ENCODE measurements at places on chromosomes 6 and 20.

DNA sequence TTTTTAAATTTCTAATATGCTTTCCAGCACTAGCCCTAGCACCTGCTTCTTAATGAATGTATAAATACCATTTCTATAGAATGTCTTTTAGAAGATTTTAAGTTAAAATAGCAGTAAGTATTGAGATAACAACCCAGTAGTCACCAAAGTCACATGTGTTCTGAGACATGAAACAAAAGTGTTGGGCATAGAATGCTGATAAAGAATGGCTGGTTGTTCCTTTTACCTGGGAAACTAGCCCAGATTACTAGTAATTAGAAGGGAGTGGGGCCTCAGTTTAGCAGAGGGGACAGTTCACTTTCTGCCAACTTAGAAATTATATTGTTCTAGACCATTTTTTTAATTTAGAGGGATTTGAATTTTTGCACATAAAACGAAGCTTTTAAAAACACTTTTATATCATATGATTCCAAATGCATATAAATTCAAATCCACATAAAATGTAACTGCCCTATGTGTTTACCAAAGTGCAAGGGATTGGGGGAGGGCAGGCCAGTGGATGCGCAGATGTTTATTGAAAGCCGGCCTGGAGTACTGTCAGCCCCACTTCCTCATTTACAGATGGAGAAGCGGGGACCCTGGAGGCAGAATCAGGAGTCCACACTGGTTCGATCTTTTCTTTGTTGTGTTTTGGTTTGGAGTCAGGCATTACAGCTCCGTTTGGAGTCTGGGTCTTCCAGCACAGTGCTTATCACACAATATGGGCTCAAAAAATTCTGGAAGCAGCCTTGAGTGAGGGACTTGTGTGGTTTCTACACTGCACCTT, 139.8 kb downstream of the ZDHHC14 start:
- no peak for DNase-seq

DNA sequence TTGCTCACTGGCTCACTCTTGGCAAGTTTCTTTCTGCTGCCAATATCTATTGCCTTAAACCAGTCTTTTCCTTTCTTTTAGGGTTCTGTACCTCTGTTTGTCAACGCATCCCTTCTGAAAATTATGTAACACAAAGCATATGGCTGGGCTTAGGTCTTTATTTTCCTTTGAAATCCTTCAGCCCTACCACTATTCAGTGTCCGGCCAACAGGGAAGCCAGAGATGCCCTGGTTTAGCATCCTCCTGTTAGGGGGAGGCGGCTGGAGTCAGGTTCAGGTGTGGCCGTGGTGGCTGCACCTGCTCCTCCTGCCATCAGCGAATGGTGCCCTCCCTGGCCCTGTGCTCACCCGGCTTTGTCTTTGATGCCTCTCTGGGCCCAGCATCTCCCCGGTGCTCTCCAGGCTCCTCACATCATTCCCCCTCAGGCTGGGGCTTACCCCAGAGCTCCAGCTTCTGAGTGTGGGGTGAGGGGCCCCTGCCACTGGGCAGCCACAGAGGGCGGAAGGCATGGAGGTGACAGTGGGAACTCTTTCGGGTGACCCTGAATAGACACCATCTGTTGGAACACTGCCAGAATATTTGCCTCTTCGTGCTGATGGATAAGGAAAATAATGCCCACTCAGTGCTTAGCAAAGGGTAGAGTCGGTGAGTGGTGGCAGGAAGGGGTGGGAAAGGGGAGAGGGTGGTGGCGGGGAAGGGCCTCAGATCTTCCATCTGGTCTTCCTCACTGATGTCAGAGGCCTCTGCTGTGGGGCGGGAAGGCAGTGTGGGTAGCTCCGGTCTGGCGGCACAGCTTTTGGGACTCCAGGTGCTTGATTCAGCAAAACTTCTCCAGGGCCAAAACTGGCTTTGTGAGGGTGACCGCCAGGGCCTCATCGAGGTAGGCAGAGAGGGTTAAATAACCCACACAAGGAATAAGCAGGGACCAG, 97.2 kb downstream of the DACT2 start:
- no peak for DNase-seq

GRCh38 chr20:45890985-45891983, at the start of the genes CTSA and NEURL2:
Gene CTSA (plus strand): TSS chr20:45891335. CDS start chr20:45891569, 234 bp downstream.
Gene NEURL2 (minus strand): TSS chr20:45891208. CDS start chr20:45890991, 217 bp downstream.
- DNase-seq: peak; percentile 84

DNA sequence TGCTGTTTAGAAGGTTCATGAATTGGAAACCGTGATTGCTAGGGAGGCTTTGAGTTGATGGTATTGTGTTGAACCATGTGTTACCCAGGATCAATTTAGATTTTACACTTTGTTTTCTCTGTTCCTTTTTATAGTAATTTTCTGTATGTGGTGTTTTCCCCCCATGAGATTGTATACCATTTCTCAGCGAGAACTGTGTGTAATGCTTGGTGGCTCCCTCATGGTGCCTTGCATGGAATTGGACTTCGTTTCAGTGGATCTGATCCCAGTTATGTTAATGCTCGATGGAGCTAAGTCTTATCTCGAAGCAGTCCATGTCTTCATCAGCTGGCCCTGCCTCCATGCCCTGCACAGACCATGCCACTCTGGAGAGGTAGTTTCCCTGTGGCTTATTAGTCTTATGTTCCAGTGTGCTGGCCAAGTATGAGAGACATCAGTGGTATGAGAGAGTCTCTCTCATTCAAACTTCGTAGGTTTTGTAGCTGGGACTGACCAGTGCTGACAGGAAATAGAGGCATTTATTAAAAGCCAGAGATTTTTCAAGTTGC, 18.7 kb downstream of the PTPN1 start:
- DNase-seq: no peak

DNA sequence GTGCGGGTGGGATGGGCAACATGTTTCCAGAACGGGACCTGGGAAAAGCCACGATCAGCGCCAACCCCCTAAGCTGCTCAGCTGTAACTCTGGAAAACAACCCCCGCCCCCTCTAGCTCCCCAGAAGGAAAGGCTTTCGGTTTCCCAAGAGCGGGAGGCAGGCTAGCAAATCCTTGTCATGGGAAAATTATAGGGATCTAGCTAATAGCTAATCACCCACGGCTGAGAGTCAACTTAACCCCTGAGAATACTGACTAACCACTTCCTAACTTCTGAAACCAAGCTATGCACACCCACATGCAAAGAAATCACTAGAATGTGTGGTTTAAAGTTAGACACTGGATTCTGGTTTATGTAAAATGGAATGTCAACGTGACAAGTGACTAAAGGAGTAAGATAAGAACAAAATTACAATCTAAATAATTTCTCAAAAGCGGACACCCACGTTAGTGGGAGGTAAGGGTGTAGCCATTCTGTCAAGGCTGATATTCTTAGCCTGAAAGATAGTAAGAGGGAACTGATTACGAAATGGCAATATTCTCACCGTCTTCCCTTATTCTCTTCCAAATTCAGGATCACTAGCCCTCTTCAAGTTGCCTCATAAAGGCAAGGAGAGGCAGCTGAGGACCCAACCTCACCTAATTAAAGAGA, 20.1 kb downstream of the JAG1 start:
- DNase-seq: no peak

- DNase-seq: no peak
These were observed 31.0 kb upstream of the OSTM1 start for GRCh38 chr6:108105571-108105970.

- DNase-seq: no peak
These were observed 108.6 kb upstream of the MYLIP start for GRCh38 chr6:16020259-16020658.

DNA sequence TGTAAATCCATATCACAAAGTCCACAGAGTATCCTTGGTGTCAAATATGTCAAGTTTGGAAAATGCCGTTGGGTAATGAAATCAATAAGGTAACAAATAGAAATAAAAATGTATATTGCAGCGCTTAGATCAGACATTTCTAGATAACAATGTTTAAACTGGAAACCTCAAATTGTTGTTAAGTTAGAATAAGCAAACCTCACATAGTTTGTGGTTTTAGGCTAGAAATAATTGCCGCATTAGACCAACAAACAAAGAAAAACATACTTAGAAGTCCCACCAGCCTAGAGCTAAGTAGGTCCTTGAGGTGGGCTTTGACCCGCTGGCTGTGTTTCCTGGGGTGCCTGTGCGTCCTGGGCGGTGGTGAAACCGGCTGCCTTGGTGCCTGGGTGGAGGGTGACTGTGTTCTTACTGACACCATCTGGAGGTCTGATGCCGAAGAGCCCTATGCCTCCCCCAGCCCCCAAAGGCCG, 71.4 kb downstream of the DACT2 start:
- no peak for DNase-seq

GRCh38 chr20:51452091-51452613, 90.4 kb downstream of the NFATC2 start:
- DNase-seq: no peak

DNA sequence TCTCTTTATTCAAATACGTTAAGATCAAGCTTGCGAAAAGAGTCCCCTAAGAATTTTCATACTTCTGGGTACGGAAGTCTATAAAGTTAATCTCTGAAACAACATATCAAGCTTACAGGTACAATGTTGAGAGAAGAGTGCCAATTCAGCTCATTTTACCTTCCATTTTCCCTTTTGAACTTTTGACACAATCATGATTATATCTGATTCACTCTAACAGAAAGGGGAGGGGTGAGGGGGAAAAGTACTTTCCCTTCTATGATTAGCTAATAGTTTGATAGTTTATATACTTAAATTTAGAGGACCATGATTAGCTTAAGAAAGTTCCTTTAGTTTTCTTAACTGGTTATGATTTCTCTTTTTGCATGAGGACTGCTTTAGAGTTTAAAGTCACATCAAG, 33.5 kb downstream of the SNX3 start:
- DNase-seq: no peak

GRCh38 chr6:39948199-39948791, 14.0 kb upstream of the MOCS1 start:
- no peak for DNase-seq

DNA sequence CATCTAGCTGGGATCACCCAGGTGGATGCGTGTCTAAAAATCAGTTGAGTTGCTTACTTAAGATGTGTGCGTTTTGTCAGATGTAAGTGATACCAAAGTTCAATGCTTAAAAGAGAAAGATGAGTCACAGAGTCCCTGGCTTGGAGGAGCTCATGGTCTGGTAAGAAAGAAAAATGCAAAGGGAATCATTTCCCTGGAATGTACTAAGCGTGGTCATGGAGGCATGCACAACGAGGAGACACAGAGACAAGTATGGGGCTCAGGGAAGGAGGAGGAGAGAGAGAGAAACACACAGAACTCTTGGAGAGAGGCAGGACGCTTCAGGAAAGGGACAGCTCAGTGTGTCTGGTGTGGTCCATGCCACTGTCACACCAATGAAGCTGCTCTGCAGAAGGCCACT, 186.9 kb upstream of the GMDS start:
- no peak for DNase-seq

GRCh38 chr6:143620447-143620846, 57.3 kb upstream of the PHACTR2 start:
- no peak for DNase-seq

DNA sequence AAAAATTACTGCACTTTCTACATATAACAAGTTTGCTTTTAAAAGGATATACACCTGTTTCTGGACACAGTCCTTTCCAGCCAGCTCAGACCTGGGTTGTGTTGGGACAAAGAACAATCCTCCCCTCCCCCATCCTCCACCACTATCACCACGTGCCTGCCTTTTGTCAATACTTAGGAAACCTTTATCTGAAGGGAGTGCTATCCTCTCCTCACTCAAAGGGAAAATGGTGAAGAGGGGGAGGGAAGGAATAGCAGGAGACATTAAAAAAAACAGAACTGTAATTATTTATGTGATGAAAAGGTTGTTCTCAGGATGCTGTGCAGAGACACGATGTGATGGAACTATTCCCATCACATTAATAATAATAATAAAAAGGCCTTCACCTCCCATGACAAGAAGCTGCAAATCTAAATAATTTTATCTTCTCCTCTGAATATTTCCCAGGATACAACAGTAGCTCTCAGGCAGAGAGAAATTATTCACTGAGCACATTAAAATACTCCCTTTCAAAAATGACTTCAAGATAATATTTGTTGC, 105.5 kb downstream of the NRSN1 start:
- no peak for DNase-seq

DNA sequence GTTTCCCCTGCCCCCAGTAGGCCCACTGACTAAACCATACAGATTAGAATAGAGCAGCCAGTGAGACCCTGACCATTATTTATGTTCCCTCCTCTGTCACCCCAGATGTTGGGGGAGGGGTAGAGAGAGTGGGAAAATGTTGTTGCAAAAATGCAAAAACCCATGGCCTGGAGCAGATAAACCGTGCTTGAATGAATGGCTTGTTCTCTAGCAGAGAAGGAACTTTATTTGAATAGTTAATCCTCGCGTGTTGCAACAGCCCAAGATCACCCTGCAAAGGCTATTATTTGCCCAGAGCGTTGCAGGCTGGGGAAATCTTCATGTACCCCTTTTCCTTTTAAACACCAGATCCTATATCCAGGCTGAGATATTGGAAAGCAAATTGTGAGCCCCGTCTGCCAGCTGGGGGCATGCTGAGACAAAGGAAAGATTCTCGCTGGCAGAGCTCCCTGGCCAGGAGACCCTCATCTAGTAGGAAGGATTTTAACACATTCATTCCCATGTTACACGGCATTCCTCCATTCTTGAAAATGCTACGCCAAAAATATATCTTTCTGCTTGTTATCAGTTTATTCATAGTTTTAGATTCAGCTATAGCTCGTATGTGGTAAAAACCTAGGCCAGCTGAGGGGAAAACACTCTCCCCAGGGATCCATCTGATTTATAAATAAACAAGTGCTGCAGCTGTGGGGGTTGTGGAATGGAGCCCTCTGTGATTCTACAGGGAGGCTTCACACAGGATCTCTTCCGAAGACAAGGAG, 53.0 kb downstream of the LINC00237 start:
- DNase-seq: no peak

- no peak for DNase-seq
These were observed 112.9 kb upstream of the DTNBP1 start for GRCh38 chr6:15775741-15776140.

DNA sequence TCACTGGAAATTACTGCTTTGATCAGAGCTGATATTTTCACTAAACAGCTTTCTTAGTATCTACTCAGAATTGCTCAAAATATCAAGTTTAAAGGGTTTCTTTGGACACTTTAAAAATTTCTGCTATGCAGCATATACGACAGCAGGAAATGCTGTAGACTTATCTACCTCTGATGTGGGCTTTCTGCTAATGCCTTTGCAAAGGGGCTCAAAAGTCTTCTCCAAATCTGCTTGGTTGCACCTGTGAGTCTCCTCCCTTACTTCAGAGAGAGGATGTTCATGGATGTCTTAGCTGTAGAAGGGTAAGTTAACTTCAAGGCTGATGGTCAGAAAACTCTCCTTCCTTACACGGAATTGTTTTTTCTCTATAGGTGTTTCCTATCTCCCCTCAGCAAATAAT, 19.9 kb upstream of the NUS1 start:
- DNase-seq: no peak

GRCh38 chr20:57475388-57476083, 49.4 kb downstream of the CTCFL start:
- DNase-seq: no peak

DNA sequence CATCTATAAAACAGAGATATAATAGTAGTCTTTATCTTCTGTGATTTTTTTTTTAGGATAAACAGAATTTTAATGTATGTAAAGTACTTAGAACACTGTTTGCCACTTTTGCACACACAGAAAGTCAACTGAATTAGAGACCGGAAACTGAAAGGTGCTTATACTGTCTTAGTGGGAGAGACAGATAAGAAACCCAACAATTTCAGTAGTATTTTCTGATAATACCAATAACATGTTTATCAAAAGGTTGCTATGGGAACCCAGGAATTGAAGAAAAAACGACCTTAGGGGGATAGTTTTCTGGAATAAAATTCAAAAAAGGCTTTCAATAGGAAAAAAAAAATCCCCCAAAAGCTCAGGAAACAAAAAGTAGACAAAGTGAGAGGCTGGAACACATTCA, 138.6 kb downstream of the BCKDHB start:
- no peak for DNase-seq
